ENCODE measurements at places on chromosomes 2 and 18. TPM values are rescaled to one million over a fixed set of nuclear protein-coding genes. Genes with fewer than 3 reads are reported as not detected.

The TANC1 gene
- total RNA-seq: 23.8 TPM

The IL18R1 gene
- total RNA-seq: 1.1 TPM

The IL37 gene
- not detected for total RNA-seq

The SPATA3 gene
- not detected for total RNA-seq

The HNMT gene
- total RNA-seq: 2.5 TPM

The USP34 gene
- total RNA-seq: 58.5 TPM

The PIEZO2 gene
- 0.76 TPM for total RNA-seq

The PIK3C3 gene
- total RNA-seq: 23.1 TPM

The NOL4 gene
- total RNA-seq: not detected

The CLEC4F gene
- total RNA-seq: not detected

The LYPD6B gene
- 3.2 TPM for total RNA-seq

The IL36A gene
- 167 TPM for total RNA-seq

All from esophagus mucosa (tissue), 1 donor.